ENCODE measurements at places on chromosomes 16 and 17.

GRCh38 chr16:66561381-66562080 is 4.7 kb upstream of the CMTM1 start:
- no peak for DNase-seq

DNA sequence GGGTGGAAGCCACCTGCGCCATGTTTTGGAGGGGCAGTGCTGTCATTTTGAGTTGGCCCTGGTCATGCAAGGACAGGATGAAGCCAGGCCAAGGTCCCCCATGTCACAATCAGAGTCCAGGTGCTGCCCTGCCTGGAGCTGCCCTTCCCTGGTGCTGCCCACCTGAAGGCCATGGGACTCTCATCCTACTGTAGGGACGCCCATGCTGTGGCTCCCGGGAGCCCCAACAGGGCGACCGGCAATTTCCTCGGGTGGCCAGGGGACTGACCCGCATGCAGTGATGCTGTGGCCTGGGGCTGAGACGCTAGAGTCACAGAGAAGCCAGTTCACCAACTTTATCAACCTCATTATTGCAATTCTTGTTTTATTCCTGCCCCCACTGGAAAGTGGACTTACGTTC is 8.0 kb downstream of the CCL17 start:
- no peak for DNase-seq

DNA sequence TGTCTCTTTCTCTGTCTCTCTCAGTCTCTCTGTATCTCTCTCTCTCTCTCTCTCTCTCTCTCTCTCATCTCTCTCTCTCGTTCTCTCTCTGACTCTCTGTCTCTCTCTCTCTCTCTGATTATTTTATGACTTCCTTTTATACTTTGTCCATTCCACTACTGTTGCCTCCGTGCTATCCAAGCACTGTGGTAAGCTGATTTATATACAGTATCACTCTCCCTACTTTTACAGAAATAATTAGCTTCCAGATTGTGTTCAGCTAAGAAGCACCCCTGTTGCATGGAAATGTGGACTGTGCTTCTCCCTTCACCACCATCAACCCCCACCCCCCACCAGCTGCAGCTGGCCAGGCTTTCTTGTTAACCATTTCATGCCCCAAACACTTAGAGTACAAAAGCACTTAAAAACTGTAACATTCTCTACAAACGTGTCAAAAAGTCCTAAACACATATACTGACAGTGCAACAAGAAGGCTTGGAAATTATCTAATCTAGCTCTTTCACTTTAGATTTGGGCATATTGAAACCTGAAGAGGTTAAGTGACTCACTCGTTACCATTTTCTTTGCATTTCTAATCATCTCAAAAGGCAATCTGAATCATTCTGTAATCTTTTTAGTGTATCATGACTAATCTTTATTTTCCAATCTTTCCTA is 11.6 kb upstream of the TMEM100 start:
- no peak for DNase-seq

DNA sequence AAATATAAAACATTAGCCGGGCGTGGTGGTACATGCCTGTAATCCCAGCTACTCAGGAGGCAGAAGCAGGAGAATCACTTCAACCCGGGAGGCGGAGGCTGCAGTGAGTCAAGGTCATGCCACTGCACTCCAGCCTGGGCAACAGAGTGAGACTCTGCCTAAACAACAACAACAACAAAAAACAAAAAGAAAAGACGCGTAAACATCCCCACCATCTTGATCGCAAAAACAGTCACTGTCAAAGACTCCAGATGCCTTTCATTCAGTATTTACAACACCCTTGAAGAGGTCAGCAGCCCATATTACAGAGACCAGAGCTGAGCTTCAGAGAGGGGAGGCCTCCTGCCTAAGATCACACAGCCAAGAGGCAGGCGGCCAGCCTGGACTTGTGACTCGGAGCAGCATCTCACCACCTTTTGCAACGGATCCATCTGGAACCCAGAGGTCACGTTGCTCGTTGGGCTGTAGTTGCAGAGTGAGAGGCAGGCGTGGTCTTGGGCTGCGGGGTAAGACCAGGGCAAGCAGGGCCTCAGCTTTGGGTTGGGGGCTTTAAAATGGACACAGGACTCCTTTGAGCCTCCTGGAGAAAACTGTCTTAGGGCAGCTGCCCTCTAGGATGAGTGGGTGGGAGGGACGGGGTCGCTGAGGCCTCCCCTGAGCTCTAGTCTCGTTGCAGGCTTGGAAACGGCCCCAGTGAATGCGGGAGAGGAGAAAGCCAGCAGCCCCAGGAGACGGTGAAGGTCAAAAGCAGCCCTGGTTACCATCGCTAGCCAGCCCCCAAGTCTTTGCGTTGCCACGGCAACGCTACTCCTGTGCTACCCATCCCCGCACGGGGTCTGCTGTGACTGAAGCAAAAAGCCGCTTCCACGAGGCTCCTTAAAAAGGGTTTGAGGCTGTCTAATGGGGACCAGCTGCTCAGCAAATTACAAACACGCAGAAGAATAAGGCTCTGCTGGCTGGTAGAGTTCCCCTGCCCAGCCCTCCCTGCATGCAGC is 26.1 kb downstream of the LGALS3BP start:
- DNase-seq, result no peak

DNA sequence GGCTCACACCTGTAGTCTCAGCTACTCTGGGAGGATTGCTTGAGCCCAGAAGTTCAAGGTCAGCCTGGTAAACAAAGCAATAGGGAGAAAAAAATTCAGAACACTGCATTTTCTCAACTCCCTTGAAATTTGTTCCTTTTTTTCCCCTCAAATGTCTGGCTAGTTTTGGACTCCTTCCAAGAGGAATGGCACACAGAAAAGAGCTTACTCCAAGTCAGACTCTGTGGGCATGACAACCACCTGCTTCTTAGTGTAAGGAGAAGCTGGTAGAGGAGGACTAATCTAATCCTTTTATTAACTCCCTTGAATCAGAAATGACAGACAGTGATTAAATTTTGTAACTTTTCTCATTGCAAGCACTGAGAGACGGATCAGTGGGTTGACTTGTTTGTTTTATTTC is 27.9 kb upstream of the HYDIN start:
- DNase-seq, result no peak

- no peak for DNase-seq
Measured at GRCh38 chr17:72189768-72190593, 69.2 kb downstream of the SOX9 start.

DNA sequence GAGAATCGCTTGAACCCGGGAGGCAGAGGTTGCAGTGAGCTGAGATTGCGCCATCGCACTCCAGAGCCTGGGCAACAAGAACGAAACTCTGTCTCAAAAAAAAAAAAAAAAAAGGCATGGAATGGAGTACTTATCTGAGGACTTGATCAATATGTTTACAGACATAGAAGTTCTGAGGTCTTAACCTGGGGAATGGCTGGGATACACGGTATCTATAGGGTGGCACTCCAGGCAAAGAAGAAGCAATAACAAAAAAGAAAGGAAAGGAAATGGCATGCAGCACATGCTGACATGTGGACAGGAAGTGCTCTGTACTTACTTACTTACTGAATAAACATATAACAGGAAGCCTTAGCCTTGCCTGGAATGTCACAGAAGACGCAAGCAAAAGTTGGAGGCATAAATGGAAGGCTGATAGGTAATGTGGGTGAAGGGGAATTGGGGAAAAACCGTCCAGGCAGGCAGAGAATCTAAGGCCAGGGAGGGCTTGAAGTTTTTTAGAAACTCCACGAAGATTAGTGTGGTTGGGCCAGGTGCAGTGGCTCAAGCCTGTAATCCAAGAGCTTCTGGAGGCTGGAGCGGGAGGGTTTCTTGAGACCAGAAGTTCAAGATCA is 10.1 kb upstream of the SPOP start:
- DNase-seq, result no peak

DNA sequence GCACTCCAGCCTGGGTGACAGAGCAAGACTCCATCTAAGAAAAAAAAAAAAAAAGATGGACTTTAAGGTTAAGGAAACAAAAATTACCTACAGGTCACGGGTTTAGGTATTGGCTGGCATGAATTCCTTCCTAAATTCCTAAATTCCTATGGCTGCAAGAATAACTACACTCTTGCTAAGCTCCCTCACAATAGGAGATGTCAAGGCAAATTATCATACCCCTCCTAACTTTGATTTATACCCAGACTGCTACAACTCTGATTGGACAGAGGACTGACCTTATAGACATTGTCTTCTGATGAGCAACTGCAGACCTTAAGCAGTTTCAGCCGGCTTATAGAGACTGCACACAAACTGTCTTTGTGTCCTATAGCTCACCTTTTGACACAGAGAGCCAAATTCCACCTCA is 25.1 kb upstream of the TMC7 start:
- DNase-seq, result no peak

DNA sequence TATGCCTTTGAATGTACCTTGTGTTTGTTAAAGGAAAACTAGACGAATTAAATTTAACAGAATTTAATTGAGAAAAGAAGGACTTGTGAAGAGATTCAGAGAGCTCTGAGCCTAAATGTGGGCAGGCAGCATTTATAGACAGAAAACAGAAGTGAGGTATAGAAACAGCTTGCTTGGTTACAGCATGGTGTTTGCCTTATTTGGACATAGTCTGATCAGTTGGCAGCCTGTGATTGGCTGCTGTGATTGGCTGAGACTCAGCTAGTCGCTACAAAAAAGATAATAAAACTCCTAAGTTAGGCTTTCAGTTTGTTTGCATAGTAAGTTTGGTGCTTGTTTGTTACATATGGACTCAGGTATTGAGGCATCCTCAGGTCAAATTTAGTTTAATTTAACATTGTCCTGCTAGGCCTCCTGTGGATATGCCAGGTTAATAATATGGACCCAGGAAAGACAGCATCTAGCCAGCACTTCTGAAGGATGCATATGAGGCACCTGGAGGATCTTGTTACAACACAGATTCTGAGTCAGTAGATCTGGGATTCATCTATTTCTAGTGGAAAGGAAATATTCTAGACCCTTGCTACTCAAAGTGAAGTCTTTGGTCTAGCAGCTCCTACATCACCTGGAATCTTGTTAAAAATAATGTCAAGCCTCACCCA is 43.4 kb downstream of the SLFN5 start:
- no peak for DNase-seq

Measured in hematopoietic multipotent progenitor cell treated with erythropoietin and hydrocortisone succinate and interleukin-3 and kit ligand, for 17 days (in vitro differentiated cells).